Stimulated activated CD8-positive, alpha-beta memory T cell treated with anti-CD3 and anti-CD28 coated beads, Interleukin-7, amount 100 ng/mL, for 48 hours (primary cell): ENCODE measurements at places on chromosomes 5 and 9.

DNA sequence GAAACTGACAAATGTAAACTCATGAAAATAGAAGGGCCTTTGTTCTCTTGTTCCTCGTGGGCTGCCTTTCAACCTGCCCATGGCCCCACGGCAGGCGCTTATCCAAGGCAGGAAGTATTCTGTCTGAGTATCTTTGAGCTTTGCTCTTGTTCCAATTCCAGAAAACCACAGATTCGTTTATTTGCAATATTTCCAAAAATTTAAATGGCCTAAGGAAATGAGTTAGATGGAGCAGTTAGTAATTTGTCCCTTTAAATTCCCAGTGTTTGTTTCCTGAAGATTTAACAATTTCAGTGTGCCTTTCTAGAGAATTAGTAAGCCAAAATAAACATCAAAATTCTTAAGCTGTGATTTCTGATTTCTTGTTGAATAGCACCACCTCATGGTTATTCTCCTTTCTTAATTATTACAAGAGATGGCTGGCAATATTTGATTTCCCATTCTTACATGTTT is 299.4 kb upstream of the RASA1 start:
- no peak for DNase-seq

DNA sequence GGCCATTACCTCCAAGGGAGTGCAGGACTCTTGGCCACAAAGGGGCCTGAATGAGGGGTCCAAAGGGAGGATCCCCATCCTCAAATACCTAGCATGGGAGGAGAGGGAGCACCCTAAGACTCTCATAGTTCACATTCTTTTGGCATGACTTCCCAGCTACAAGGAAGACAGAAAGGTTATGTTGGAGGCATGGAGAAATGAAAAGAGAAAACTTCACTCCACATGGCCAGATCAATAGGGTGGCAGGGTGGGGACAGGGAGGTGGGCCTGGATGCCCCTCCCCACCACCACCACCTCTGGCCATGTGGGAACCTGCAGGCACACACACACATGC is 97.6 kb downstream of the PAX5 start:
- no peak for DNase-seq

- no peak for DNase-seq
Observed at GRCh38 chr5:177967221-177967887, 28.7 kb downstream of the PROP1 start.

GRCh38 chr5:81426359-81427030 is 32.6 kb upstream of the ACOT12 start:
- no peak for DNase-seq

GRCh38 chr5:139912804-139913203 is 117.2 kb downstream of the PSD2 start:
- no peak for DNase-seq

DNA sequence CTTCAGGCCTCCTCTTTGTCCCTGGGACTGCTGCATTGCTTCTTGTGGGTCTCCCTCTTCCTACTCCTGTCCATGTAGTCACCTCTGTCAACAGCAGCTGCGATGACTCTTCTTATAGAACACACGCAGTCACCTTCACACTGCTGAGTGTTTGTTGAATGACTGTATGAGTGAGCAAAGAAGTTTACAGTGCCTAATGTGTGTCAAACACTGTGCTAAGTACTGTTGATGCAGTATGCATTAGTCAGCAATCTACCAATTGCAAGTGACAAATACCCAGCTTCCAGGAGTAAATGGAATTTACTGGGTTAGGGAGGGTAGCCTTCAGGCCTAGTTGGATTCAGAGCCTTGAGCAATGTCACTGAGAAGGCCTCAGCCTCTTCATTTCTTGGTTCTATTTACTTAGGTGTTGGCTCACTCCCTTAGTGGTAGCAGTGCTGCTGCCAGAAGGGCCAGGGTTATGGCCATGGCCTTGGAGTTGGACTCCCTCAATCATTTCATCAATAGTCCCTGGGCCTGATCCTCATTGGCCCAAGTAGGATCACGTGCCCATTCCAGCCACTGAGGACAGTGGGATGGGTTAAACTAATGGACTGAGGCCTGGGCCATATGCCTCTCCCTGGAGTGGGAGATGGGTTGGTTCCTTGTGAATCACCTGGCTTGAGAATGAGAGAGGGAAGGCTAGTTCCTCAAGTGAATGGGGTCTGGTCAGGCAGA is 93.5 kb downstream of the RGS3 start:
- DNase-seq = no peak

DNA sequence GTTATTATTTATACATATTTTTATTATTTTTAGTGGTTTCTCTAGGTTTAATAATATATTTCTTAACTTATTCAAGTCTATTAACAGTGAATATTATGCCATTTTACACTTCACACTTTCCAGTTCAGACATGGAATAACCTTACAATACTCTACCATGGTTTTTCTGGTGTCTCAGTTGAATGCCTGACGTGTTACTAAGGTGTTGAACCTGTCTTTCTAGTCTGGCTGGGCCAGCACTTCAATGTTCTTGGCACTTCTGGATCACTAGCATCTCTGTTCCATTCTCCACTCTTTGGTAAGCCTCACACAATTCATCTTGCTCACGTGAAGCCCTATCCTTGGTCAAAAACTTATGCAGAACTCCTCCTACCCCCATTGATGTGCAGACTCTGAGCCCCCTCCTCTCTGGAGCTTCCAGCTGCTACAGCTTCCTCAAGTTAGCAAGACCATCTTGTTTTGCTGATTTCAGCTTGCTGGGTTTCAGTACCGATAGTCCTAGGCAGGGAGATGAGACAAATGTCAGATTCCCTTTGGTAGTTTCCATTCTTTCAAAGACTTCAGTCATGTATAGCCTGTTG is 243.1 kb downstream of the FBXO4 start:
- DNase-seq = no peak

DNA sequence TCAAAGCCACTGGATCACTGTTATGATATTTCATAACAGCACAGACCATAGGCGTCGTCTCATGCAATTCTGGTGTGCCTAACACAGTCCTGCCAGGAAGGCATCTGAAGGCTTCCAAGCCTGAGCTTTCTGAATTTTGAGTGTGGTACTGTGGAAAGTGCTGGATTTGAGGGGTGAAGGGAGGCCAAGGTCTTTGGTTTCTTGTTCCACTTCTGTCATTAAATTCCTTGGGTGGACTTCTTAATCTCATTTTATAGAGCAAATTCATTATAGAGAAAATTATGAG is 441.3 kb upstream of the PIK3R1 start:
- DNase-seq = no peak

- DNase-seq = no peak
Observed at GRCh38 chr9:104765138-104765537, 1.2 kb downstream of the NIPSNAP3B start.

- DNase-seq = no peak
Observed at GRCh38 chr9:19650312-19650711, 138.5 kb downstream of the SLC24A2 start.
